Renal cortex interstitium (tissue), 15 donors: ENCODE measurements at places on chromosomes 5 and 9. TPM values are rescaled to one million over a fixed set of nuclear protein-coding genes. Genes with fewer than 3 reads are reported as not detected.

Gene SOHLH1
- not detected for polyA plus RNA-seq

- DNase-seq = no peak
These were observed 70.8 kb downstream of the MRPL36 start for GRCh38 chr5:1728846-1729245.

DNA sequence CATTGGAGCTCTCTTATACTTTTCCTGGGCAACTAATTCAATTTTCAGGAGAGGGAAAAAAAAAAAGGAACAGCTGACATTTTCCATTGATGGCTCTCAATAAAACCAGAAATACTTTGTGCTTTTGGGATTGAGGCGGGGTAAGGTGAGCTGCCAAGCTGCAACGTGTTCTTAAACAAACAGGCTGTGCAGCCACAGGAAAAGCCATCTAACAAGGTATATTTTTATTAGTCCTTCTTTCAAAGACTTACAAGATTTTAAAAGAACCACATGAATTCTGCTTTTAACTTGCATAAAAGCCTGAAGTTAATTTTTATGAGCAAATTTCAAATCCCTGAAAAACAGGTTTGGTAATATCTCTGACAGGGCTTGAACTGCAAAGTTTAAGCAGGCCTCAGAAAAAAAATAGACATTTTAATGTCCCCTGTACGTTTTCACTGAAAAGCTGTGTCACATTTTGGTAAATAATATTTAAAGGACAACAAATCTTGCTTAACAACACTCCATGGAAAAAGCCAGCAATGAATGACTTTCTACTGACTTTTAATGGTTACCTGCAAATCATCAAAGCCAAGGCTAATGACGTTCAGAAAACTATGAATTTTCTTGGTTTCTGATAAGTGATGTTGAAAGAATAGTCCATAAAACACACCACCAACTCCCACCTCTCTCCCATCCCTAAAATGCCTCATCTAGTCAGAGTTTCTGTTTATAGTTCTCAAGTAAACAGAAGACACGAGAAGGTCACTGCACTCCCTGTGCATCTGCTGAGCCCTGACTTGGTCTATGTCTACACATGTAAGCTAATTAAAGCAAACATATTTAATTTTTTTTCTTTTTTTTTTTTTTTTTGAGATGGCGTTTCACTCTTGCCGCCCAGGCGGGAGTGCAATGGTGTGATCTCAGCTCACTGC, 433.6 kb downstream of the PIK3R1 start:
- no peak for DNase-seq

Gene CBY3
- 0.55 TPM for polyA plus RNA-seq

Gene HINT1
- 362 TPM for polyA plus RNA-seq

DNA sequence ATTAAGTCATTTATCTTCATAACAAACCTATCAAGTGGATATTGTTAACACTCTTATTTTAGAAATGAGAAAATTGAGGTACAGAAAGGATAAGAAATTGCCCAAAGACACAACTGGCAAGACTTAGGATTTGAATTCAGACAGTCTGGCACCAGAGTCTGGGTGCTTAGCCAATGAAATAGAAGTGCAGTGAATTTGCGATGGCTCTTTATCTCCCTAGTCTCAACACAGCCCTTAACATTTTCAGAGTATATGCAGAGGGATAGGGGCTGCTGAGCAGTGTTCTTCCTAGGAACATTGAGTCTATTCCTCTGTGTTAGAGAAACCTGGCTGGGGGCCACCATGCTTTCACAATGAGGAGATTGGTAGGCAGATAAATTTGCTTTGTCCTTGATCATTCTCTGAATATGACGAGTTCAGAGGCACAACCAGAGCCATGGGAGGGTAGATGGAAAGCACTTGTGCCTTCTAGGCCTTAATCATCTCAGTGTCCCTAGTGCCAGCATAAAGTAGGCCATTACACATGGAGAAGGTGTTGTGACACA, 6.1 kb upstream of the FSD1L start:
- DNase-seq = no peak
